ENCODE measurements at places on chromosomes 3 and 15.

GRCh38 chr3:36677331-36678007, 86.9 kb downstream of the DCLK3 start:
- no peak for DNase-seq

DNA sequence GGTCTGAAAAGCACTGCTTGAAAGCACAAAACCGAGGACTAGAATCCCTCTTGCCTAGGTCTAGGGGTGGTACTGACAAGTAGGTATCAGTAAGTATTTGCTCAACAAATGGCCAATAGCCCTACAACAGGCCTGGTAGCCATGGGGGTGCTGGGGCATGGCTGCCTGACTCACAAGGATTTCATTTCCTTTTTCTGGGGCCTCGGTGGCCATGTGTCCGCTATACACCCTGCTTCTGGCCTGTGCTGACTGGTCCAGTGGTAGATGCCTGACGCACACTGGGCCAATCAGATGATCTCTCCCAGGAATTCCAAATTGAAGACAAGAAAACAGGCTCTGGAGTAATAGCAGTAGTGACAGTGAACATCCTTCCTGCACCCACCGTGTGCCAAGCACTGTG, 29.4 kb downstream of the MELTF start:
- no peak for DNase-seq

- DNase-seq = no peak
These were observed 410.2 kb downstream of the GAP43 start for GRCh38 chr3:116033516-116033915.

DNA sequence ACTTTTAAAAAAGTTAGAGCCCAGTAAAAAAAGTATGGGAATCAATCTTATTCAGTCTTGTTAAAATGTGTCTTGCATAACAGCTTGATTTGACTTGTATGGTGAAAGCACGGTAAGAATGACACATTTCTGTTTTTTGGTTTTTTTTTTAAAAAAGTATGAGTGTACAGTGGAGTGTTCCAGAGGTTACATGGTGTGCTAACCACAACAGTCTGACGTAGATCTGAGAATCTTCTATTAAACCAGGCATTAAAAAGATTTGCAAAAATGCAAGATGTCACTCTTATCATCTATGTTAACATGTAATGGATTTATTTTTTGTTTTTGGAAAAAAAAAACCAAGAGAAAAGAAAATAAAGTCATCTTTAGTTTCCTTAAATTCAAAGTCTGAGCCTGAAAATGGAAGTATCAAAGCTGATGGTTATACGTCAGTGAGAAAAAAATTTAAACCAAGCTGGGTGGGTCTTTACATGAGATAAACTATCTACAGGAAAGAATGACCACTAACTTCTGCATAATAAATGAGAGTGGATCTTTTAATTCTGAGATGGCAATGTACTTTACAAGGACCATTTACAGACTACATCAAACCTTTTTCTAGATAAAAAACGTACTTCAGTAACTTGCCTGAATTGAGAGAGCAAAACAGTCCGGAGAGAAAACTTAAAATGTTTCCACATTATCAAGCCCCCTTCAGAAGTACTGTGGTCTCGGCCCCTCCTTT, 1.6 kb downstream of the GABPB1 start:
- DNase-seq = no peak

GRCh38 chr15:80536716-80537115, 132.5 kb downstream of the ARNT2 start:
- DNase-seq = no peak

DNA sequence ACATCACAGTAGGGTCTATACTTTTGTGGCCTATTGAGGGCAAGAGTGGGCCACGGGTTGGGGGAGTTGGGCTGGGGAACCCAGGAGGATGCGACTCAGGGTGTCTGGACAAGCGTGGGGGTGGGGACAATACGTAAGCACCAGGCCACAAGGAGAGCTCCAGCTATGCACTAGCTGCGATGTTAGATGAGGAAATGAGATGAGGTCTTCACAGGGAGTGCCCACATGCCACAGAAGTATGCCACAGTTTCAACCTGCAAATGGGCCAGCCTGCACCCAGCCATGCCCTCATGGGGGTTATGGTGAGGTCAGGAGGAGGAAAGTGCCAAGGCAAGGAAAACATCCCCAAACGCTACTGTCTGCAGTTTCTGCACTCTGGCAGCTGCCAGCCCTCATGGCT, 30.5 kb downstream of the CACNA2D2 start:
- no peak for DNase-seq

DNA sequence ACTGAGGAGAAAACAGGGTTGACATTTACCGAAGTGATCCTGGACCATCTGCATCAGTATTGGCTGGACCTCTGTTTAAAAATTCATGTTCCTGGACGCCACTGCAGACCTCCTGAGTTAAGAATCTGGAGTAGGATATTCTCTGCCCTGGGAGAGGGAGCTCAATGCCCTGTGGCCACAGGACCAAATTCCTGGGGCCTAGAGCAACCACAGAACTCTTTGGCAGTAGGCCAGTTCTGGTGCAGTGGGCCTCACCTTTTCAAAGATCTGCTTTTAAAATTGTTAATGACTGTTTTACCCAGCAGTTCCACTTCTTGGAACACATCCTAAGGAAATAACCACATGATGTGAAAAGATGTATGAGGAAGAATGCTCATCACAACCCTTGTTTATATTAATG, 133.3 kb upstream of the ADPGK start:
- DNase-seq = no peak

GRCh38 chr15:81097116-81097889, 36.8 kb upstream of the CFAP161 start:
- DNase-seq = no peak

- DNase-seq = no peak
These were observed 176.5 kb upstream of the KCNMB2 start for GRCh38 chr3:178359728-178360127.

DNA sequence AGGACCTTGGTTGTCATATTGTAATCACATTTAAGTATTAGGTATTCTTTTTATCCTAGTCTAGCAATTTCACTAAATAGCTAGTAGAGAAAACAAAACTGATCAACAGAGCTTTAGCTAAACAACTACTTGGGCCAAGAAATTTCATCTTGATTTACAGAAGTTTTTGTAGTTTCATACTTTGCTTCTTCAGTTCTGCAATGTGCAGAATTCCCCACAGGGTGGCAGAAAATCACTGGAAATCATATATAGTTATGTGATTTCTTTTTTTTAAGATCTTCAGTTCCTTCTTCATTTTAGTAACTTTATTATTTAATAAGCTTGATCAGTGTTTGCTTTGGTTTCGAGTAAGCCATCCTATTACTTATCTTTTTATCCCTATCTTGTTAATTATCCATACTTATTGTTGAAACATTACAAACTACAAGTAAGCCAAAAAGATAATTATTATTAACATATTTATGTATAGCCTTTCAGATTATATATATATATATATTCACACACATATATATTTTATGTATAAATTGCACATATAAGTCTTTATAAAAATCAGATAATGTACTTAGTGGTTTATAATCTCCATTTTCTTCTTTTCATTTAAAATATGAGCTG, 2.2 kb upstream of the BNIP2 start:
- DNase-seq = no peak

DNA sequence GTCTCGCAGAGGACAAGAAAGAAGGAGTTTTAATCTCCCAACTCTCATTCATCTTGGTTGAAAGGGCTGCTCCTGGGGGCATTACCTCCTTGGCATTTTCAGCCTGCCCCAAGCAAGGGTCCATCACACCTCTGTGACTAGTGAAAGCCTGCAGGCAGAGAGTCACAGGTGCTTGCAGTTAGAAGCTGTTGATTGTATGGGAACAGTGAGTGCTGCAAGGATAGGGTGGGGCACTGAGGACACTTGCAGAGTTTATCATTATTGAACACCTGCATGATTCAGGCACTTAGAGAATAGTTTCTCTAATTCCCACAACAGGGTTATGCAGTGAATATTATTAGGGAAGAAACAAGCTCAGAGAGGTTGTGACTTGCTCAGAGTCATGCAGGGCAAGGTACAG, 41.7 kb upstream of the IGF2BP2 start:
- DNase-seq = no peak

GRCh38 chr3:59695860-59696259, 646.0 kb upstream of the CFAP20DC start:
- no peak for DNase-seq

- no peak for DNase-seq
These were observed 8.1 kb downstream of the ISG20 start for GRCh38 chr15:88646951-88647350.

DNA sequence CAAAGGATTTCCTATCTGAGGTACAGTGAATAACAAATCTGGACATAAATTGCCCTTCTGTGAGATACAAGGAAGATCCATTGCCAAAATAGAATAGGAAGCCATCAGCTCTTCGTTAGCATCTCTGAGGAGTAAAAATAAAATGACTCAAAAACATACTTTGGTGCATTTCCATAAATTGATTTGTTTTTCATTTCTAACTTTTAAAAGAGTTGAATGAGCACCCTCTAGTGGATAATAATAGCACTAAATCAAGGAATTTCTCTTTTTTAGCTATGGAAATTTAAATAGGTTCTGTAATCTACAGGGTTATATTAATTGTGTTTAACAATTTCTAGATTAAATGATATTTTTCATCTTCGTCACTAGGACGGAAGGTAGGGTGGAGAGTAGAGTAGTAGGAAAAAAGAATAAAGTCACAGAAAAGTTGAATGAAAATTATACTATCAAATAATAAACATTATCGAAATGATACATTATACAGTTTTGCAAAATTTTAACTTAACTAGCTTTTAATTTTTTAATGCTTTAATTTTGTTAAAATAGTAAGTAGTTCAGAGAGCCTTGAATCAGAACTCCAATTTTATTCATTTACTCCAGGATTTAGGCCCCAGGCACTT, 6.4 kb downstream of the NSUN3 start:
- DNase-seq = peak; percentile 5

GRCh38 chr3:28226020-28226419, 15.4 kb upstream of the CMC1 start:
- no peak for DNase-seq

- no peak for DNase-seq
These were observed 136.1 kb upstream of the TOPAZ1 start for GRCh38 chr3:44105571-44105970.

- DNase-seq = peak; percentile 51
These were observed 76.2 kb downstream of the TRIM42 start for GRCh38 chr3:140753865-140754754.

DNA sequence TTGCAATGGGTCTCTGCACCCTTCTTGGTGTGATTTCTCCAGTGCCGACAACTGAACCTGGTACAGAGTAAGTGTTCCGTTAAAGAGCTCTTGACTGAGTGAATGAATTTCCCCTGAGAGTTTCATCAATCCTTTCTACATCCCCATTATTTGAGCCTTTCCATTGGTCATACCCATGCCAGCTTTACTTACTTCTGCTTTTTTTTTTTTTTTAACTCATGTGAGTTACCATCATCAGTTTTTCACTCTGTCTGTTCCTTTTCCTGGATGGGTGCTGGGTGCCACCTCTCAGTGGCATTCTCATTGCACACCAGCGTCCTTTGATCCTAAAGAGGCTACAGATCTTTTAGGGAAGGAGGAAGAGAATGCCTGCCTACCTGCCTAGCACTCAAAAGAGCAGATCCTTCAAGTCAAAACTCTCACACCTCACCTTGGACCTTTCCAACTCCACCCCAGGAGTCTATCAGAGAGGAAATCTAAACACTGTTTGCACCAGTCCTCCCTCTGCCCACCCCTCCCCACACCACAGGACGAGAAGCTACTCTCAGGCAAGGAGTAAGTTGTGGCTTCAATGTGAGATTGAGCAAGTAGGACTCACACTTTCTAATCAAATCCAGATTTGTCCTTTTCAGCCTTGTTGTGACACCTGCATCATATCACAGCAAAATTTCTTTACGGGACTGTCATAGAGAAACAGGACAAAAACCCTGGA, 13.1 kb upstream of the USP3 start:
- no peak for DNase-seq

GRCh38 chr3:67001086-67001861, 3.2 kb downstream of the KBTBD8 start:
- no peak for DNase-seq

- no peak for DNase-seq
These were observed 20.8 kb downstream of the CCR1 start for GRCh38 chr3:46187341-46187700.

DNA sequence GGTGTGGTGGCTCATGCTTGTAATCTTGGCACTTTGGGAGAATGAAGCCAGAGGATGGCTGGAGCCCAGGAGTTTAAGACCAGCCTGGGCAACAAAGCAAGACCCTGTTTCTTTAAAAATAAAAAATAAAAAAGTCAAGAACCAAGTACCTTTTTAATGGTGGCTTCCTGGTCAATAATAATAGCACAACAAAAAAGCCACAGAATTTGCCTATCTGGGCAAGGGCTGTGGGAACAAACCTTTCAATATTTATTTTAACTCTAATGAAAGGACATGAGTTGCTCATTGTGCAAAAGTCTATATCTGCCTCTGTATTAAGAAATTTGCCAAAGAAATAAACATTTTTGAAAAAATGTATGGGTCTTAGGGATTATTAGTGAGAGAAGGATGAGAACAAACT, 2.1 kb downstream of the ZNF609 start:
- DNase-seq = no peak

- DNase-seq = no peak
These were observed 53.4 kb downstream of the LDHAL6B start for GRCh38 chr15:59260090-59260489.

DNA sequence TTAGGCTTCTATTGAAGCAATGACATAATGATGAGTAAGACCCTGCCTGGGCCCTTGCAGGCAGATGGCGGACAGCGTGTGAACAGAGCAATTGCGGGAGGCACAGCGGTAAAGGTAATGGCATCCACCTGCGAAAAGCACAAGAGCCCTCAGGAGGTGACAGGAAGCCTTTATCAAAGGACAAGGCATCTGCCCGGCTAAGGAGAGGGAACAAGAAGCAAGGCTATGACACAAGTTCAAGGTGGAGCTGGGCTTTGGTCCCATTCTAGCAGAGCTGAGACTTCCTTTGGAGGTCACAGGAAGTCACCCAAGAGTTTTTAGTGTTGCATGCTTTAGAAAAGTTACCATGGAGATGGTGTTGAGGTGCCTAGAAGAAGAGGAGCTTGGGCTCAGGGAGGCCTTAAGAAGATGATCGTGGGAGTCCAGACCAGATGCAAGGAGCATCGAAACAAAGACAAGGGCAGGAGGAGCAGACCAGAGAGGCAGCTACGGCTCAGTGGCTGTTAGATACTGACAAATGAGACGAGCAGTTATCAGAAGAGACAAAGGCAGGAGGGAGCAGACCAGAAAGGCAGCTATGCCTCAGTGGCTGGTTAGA, 34.5 kb downstream of the OSBPL10 start:
- no peak for DNase-seq

GRCh38 chr15:48935236-48935635, 28.5 kb downstream of the SHC4 start:
- no peak for DNase-seq

DNA sequence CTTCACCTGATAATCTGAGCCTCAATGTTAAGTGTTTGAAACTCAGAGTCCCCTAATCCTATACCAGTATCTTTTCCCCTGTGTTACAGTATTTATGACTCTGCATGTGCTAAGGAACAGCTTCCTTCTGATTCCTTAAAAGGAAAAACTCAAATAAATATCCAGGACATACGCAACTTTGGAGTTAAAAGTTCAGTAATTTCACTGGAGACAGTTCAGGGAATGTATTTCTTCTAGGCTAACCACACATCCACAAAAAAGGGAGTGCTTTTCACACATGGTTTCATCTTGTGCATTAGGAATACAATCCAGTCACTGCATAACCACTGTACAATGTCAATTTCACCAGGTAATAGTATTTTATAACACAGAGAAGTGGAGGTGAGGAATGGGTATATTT, 31.0 kb downstream of the PGBD4 start:
- DNase-seq = no peak
